ENCODE measurements at places on chromosomes 2 and 18. TPM values are rescaled to one million over a fixed set of nuclear protein-coding genes. Genes with fewer than 3 reads are reported as not detected.

DNA sequence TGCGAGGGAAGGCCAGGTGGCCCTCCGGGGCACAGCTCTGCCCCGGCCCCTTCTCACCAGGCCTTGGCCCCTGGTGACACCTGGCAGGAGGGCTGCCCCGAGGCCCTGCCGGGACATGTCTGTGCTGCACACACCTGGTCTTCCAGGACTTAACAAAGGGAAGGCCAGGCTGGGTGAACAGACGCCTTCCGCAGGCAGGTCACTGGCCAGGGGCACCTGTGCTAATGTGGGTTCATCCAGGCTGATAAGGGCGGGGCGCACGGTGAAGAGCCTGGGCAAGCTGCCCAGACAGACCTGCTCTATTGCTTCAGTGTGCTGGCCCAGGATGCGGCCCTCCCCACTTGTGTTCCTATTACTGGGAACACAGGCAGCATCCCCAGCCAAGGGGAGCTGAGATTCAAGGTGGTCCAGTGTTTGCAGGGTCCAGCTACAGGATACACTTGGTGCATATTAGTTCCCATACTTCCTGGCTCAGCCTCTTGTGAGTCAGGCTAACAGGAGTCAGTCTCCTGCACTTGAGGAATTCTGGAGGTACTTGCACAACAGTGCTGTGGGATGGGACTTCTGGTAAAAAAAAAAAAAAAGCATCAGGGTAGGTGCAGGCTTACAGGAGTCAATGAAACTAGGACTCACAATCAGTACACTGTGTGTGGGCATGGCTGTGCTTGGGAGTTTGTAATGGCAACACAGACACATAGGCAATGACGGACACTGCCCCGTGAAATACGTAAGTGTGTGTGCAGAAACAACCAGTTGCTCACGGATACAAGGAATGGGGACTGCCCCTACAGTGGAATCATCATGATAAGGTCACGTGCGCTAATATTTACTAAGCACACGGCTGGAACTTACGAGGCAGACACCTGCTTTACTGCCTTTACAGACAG is 261.4 kb downstream of the TWIST2 start:
- no peak overlapping the region for H3K27ac ChIP-seq
- H3K4me3 ChIP-seq = no peak overlapping the region
- DNase-seq = peak; percentile 50
- no peaks in the 10 kb centered on the region for H3K4me1 ChIP-seq
- no peaks in the 10 kb centered on the region for H3K27me3 ChIP-seq

- DNase-seq = no peak
- peaks cover 8% of the 10 kb centered on the region for H3K4me1 ChIP-seq
- no peaks in the 10 kb centered on the region for H3K27me3 ChIP-seq
- H3K4me3 ChIP-seq = no peak overlapping the region
These were observed 2.2 kb downstream of the IMPACT start for GRCh38 chr18:24428709-24429108.

- H3K4me1 ChIP-seq = no peaks in the 10 kb centered on the region
These were observed 4.3 kb downstream of the NLRC4 start for GRCh38 chr2:32260376-32260775.

DNA sequence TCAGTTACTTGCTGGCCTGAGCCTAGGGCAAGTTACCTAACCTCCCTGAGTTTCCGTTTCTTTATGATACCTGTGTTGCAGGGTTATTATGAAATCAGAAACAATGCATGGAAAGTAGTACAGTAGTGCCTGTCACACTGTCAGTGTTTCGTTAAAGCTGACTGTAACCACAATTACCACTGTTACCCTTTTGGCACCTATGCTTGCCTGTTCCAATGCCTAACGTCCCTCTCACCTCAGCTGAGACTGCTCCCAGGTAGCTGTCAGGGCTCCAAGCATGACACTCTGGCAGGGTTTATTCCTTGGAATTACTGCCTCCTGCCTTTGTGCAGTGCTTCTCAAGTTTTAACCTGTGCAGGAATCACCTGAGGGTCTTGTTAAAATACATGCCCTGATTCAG is 135.2 kb upstream of the RBMS1 start:
- H3K36me3 ChIP-seq = no peaks in the 10 kb centered on the region
- no peak overlapping the region for H3K4me3 ChIP-seq
- no peaks in the 10 kb centered on the region for H3K4me1 ChIP-seq
- peak; percentile 63 for DNase-seq

- peaks cover 4% of the 10 kb centered on the region for H3K36me3 ChIP-seq
- no peak for DNase-seq
- H3K27ac ChIP-seq = no peak overlapping the region
- H3K27me3 ChIP-seq = no peaks in the 10 kb centered on the region
These were observed 121.4 kb downstream of the ZNF236 start for GRCh38 chr18:76943542-76944339.

DNA sequence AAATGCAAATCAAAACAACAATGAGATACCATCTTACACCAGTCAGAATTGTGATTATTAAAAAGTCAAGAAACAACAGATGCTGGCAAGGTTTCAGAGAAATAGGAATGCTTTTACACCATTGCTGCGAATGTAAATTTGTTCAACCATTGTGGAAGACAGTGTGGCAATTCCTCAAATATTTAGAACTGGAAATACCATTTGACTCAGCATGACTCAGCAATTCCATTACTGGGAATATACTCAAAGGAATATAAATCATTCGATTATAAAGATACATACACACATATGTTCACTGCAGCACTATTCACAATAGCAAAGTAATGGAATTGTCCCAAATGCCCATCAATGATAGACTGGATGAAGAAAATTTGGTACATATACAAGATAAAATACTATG is 516.7 kb downstream of the ERBB4 start:
- no peak overlapping the region for H3K4me3 ChIP-seq
- no peaks in the 10 kb centered on the region for H3K36me3 ChIP-seq
- no peaks in the 10 kb centered on the region for H3K4me1 ChIP-seq

DNA sequence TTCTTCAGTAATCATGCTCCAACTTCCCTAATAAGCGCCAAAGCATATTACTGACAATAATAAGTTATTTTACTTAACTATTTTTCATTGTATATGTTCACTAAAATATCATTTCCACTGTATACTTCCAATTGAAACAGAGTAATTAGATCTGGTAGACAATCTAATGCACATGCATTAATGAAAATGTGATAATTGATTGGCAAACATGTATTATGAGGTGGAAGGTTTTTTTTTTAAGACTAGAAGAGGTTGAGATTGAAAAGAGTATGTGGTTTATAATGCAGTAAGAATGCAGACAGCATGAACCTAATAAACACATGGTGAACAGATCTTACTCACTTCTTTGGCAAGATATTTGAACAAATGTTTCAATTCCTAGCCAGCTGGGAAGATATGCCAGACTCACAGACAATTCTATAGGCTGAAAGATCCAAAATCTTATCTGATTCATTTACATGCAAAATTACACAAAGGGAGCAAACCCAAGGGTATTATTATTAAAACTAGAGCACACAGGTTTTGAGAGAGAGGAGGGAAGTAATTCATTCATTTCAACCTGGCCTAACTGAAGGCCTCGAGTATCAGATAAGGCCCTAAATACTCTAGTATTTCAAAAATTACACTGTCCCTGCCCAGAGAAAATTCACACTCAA is 2.8 kb downstream of the NCKAP1 start:
- peaks cover 34% of the 10 kb centered on the region for H3K4me1 ChIP-seq
- peak overlapping the region; percentile 100 for H3K27ac ChIP-seq
- no peak for DNase-seq
- no peak overlapping the region for H3K4me3 ChIP-seq
- H3K36me3 ChIP-seq = no peaks in the 10 kb centered on the region

- no peak overlapping the region for H3K27ac ChIP-seq
- H3K4me3 ChIP-seq = no peak overlapping the region
These were observed 14.7 kb upstream of the MAPRE2 start for GRCh38 chr18:35026407-35027061.

DNA sequence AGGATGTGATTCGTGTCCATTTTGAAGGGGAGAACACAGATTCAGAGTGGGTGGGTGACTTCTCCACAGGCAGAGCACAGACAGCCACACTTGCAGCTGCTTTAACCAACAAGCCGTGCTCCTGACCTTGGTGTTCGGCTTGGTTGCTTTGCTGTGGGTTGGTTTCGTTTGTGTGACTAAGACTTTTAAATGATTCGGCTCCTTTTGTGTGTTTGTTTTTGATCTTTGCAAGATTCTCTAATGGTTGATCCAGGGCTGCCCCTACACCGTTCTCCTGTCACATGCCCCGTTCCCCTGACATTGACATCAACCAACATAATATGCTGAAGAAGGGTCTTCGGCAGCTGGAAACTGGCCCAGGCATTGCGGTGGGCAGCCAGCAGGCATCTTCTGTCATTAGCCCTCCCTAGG is 95.9 kb upstream of the MBOAT2 start:
- DNase-seq = peak; percentile 51
- no peak overlapping the region for H3K4me3 ChIP-seq
- no peak overlapping the region for H3K27ac ChIP-seq
- no peaks in the 10 kb centered on the region for H3K4me1 ChIP-seq
- H3K27me3 ChIP-seq = no peaks in the 10 kb centered on the region

- H3K4me3 ChIP-seq = no peak overlapping the region
- DNase-seq = no peak
- no peaks in the 10 kb centered on the region for H3K36me3 ChIP-seq
- no peak overlapping the region for H3K27ac ChIP-seq
These were observed 300.1 kb downstream of the MYCN start for GRCh38 chr2:16240402-16240801.

GRCh38 chr2:121519732-121520640 is 10.7 kb upstream of the RNU4ATAC start:
- H3K36me3 ChIP-seq = peaks cover 4% of the 10 kb centered on the region
- no peaks in the 10 kb centered on the region for H3K27me3 ChIP-seq
- DNase-seq = peak; percentile 63
- H3K4me3 ChIP-seq = no peak overlapping the region
- H3K27ac ChIP-seq = peak overlapping the region; percentile 51

DNA sequence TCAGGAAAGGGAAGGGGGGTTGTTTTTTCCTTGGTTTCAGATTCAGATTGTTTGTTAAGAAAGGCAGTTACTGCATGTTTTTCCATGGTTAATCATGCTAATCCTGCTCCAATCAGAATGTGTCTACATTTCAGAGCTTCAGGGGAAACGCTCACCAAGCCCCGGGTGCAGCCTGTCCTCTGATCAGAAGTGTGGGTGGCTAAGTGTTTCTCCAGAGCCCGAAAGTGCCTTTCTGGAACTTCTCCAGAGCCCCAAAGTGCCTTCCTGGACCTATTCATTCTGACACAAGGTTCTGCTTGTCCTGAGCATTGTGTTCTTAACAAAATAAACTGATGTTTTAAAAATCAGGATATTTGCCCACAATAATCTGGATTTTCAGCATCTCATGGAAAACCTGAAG is 359.0 kb upstream of the ZNF521 start:
- H3K36me3 ChIP-seq = no peaks in the 10 kb centered on the region
- DNase-seq = peak; percentile 85

ASTL gene
- total RNA-seq = not detected

SRBD1 gene
- 23.1 TPM for total RNA-seq

LTBP1 gene
- 9.1 TPM for total RNA-seq

IL1F10 gene
- not detected for total RNA-seq

All from thyroid gland (tissue), 4 donors.